ENCODE measurements at places on chromosomes 11 and 22. TPM values are rescaled to one million over a fixed set of nuclear protein-coding genes. Genes with fewer than 3 reads are reported as not detected.

KCNE3 gene
- 29.4 TPM for total RNA-seq

DNA sequence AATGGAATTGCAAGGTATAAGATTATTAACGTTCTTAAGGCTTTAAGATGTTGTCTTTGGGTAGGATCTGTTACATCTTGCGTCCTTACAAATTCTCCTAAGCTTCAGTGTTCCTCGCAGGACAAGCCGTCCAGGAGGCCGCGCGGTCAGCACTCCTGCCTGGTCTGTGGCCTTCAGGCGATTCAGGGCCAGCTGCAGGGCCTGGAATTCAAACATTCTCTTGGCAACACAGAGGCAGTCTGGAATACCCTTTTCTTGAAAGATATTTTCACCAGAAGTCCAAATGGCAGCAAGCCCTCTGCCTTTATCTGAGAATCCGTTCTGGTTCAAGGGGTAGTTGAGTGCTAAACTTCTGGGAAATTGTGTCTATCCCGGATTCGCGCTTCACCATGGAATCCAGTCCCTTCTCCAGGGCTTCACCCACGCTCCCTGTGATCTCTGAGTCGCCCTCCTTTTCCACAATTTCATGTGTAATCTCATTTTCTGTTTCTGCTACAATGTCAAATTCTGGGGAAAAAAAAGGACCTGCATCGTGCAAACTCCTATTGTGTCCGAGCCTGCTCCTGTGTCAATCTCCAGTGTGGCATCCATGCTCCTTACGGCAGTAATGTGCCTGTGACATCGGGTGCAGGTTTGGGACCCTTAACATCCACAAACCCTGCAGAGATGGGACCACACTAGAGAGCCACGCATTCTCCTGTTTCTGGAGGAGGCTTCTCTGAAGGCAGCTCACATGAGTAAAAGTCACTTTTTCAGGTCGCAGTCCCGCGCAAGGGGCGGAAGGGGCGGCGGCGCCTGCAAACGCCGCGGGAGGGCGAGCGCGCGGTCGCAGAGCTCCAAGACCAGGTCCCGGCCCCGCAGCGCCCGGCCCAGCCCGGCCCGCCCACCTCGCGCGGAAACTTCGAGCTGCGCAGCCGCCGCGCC lies 25.4 kb upstream of the SORL1 start:
- H3K27ac ChIP-seq = no peak overlapping the region
- H3K4me1 ChIP-seq = peaks cover 4% of the 10 kb centered on the region
- H3K27me3 ChIP-seq = peaks cover 1% of the 10 kb centered on the region
- H3K36me3 ChIP-seq = no peaks in the 10 kb centered on the region

DNA sequence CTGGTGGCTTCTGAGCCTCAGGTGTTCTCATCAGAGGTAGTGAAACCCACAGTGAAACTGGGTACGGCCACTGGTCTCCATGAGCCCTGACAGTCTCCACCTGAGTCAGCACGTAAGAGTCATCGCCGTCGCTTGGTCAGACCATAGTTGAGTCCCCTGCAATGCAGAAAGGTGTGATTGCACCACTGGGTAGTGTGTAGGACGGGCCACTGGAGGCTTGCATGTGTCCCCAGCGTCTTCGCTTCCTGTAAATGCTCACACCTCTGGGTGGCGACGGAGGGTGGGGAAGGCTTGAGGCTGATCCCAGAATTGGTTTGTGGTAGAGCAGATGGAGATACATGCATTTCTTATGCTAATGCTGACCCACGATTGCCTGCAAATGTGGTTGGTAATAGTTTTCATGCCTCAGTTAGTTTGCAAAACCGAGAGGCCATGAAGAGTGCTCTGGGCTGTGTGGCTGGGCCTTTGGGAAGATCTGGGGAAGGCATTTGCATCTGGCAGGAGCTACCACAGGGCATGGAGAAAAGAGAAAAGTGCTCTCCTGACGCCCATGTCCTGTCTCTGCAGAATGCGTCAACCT lies 26.5 kb downstream of the CTTN start:
- DNase-seq = no peak
- H3K4me3 ChIP-seq = no peak overlapping the region
- peaks cover 15% of the 10 kb centered on the region for H3K27me3 ChIP-seq
- peak overlapping the region; percentile 24 for H3K27ac ChIP-seq
- peaks cover 7% of the 10 kb centered on the region for H3K4me1 ChIP-seq

DNA sequence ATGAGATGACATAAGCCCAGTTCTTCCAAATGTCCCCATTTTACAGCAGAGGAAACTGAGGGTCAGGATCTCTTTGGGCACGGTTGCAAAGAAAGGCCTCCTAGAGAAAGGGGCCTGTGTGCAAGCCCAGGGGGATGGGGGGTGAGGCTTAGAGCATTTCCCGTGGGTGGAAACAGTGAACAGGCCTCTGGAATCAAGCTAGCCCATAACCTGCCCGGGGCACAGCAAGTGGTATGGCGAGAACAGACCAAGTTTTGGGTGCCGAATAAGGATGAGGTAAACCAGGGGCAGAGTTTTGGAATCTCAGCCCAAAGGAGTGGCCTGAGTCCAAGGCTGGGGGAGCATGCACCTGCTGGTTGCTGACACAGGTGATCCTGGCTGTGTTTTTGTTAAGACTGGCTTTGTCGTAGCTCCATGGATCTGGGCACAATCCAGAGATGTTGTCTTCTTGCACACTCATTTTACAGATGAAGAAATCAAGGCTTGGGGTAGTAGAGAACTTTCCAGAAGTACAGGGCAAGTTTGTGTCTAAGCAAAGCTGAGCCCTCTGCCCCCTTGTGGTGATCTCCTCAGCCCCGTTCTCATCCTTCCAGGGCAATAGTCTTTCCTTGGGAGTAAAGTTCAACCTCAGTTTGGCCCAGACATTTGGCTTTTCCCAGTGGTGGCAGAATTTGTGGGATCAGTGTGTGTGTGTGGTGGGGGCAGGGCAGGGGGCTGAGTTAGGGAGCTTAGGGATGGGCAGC lies 53.5 kb upstream of the MYEOV start:
- peaks cover 3% of the 10 kb centered on the region for H3K36me3 ChIP-seq
- no peak overlapping the region for H3K27ac ChIP-seq
- DNase-seq = no peak

LMNTD2 gene
- 4.2 TPM for total RNA-seq

DNA sequence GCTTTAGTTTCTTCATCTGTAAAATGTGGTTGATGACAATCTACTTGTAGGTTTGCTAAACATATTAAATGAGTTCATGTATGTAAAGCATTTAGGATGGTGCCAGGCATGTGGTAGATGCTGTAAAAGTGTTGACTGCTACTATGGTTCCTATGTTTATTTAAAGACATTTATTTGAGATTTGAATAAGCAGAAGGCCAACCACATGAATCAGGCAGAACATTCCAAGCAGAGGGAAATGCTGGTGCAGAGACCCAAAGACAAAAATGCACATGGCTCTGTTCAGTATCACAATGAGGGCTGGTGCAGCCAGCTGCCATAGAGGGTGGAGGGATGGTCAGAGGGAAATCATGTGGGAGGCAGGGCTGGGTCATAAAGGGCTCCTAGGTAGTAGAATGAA lies 156.2 kb upstream of the PDGFD start:
- H3K4me1 ChIP-seq = no peaks in the 10 kb centered on the region
- no peak for DNase-seq
- no peak overlapping the region for H3K4me3 ChIP-seq
- H3K27ac ChIP-seq = no peak overlapping the region
- H3K27me3 ChIP-seq = no peaks in the 10 kb centered on the region
